Activated CD4-positive, alpha-beta T cell treated with anti-CD3 and anti-CD28 coated beads for 48 hours (primary cell): ENCODE measurements at places on chromosomes 7 and 10.

DNA sequence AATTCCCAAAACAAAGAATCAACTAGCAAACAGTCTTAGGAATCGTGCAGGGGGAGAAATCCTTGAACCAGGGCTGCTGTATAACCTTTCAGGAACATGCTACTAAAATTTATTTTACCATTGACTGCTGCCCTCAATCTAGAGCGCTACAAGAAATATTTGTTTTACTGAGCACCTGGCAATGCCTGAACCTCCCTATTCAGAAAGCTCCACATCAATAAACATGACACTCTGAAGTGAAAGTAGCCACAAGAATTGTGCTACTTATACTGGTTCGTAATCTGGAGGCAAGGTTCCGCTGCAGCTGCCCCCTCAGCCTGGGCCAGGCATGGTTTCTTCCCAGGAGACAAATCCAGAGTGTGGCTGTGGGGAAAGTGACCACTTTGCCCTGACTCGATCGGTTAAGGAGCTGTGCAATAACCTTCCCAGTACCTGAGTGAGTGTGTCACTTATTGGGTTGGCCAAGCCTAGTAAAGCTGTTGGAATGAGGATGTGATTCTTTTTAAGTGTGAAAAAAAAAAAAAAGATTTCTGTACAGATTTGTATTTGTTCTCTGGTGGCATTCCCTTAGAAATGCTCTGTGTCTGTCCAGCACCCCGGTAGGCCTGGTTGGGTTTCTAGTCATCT, 7.7 kb downstream of the VWA2 start:
- DNase-seq: no peak

GRCh38 chr10:22489467-22489866, 144.2 kb downstream of the SPAG6 start:
- DNase-seq: no peak

- no peak for DNase-seq
Measured at GRCh38 chr7:99173787-99174186, 29.9 kb upstream of the SMURF1 start.

GRCh38 chr7:37320140-37320847, 128.4 kb downstream of the ELMO1 start:
- DNase-seq: no peak

GRCh38 chr10:43407148-43407575, 1.8 kb downstream of the HNRNPF start:
- DNase-seq: peak; percentile 71

- no peak for DNase-seq
Measured at GRCh38 chr7:127718340-127718679, 66.3 kb downstream of the SND1 start.

- DNase-seq: peak; percentile 42
Measured at GRCh38 chr10:80204677-80205476, 460 bp downstream of the ANXA11 start.

DNA sequence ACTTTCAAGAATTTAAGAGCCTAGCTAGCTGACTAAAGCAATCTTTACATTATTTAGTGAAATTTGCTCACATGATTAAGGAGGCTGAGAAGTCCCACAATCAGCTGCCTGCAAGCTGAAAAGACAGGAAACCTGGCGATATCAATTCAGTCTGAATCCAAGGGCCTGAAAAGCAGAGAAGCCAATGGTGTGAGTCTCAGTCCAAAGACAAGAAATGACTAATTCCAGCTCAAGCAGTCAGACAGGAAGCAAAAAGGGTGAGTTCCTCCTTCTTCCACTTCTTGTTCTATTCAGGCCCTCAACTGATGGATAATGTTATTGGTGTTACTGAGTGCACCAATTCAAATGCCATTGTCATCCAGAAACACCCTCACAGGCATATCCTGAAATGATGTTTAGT, 1231.6 kb upstream of the CELF2 start:
- no peak for DNase-seq

GRCh38 chr7:79341902-79342301, 111.6 kb downstream of the MAGI2 start:
- DNase-seq: no peak

GRCh38 chr10:23479798-23480473, 41.1 kb downstream of the OTUD1 start:
- no peak for DNase-seq

DNA sequence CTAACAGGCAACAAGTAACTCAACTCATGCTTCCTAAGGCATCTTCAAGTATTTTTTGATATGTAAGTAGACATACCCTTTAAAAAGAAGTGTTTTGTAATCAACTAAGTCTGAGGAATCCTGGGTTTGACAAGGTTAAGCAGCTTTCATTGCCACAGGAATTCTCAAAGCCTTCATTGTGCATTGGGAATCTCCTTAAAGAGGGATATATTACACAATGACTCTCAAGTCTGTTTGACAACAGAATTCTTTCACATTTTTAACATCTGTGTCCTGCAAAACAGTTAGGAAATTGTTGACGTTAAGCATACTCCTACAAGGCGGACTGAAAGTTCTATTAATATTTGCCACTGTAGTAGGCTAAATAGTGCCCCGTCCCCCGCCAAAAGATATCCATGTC, 71.4 kb downstream of the SGMS1 start:
- no peak for DNase-seq

GRCh38 chr10:105952153-105952552, 1212.4 kb downstream of the SORCS1 start:
- no peak for DNase-seq

GRCh38 chr7:110720626-110721025, 370.3 kb upstream of the LRRN3 start:
- no peak for DNase-seq

DNA sequence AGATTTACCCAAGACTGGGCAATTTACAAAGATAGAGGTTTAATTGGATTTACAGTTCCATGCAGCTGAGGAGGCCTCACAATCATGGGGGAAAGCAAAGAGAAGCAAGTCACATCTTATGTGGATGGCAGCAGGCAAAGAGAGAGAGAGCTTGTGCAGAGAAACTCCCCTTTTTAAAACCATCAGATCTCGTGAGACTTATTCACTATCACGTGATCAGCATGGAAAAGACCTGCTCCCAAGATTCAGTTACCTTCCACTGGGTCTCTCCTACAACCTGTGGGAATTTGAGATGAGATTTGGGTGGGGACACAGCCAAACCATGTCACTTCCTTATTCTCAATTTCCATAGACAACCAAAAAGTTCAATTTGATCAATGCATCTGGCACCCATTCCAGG, 24.9 kb upstream of the NOBOX start:
- DNase-seq: no peak

DNA sequence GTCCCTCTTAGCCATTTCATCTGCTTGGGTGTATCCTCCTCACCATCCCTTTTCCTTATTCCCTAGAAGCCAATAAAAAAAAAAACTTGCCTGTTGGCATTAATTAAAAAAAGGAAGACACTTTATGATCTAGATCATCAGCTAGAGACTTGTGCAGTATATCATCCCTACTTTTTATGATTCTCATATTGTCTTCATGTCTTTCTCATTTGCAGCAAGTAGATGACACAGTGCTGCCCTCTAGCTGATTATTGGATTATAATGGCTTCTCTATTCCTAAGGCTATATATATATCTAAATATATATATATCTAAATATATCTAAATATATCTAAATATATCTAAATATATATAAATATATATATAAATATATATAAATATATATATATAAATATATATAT, 272.4 kb upstream of the LRGUK start:
- no peak for DNase-seq

DNA sequence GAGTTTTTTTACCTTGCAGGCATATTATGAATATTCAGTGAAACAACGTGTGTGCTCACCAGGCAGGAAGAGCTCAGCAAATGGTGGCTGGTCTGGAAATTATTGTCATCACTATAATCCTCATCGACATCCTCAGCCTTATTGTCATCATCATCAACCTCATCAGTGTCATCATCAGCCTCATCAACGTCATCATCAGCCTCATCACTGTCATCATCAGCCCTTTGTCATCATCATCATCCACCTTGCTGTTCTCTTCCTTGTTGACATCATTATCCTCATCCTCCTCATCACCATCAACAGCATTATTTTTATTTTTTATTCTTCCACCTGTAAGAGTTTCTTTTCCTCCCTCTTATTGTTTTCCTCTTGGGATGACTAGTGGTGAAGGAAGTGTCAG, 142.3 kb upstream of the GPR26 start:
- no peak for DNase-seq

DNA sequence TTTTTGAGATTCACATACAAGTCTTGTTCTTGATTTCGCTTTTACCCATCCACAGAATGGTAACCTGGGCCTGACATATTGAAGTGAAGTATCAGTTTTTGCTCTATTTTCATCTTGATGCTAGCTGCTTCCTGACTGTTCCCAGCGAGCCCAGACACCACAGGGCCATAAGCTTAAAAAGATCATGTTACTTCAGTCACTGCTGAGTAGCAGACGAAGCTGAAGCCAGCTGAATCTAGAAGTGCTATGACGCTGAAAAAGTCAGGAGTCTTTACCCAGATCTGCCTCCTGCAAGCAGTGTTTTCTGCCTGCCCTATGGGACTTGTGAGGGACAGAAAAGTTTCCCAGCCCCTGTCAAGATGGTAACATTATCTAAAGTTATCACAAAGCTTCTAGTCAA, 2.7 kb upstream of the PRXL2A start:
- no peak for DNase-seq

- DNase-seq: no peak
Measured at GRCh38 chr7:90982228-90982627, 282.0 kb upstream of the FZD1 start.

- DNase-seq: no peak
Measured at GRCh38 chr7:107236862-107237261, 68.1 kb downstream of the HBP1 start.

DNA sequence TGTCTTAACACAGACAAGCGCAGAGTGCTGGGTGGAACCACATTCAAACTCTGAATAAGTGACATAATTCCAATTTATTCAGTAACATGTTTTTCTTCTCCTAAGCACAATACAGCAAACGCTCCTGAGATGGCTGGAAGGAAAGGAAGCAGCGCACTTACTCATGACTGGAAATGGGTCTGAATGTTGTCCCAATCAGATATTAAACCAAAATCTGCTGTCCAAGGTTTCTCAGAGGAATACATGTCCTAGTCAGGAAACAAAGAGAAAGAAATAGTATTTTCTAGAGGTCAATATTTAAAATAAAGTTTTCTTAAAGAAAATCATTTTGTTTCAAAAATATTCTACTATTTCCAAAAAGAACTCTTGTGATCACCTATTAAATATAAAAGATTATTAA, 14.0 kb downstream of the USP6NL start:
- no peak for DNase-seq

GRCh38 chr10:4057725-4058513, 272.9 kb upstream of the KLF6 start:
- DNase-seq: no peak

- DNase-seq: no peak
Measured at GRCh38 chr7:85821926-85822325, 635.1 kb upstream of the SEMA3D start.

- no peak for DNase-seq
Measured at GRCh38 chr7:28389504-28390395, 22.6 kb upstream of the CREB5 start.

GRCh38 chr10:35643151-35644049, 1.3 kb upstream of the FZD8 start:
- no peak for DNase-seq

DNA sequence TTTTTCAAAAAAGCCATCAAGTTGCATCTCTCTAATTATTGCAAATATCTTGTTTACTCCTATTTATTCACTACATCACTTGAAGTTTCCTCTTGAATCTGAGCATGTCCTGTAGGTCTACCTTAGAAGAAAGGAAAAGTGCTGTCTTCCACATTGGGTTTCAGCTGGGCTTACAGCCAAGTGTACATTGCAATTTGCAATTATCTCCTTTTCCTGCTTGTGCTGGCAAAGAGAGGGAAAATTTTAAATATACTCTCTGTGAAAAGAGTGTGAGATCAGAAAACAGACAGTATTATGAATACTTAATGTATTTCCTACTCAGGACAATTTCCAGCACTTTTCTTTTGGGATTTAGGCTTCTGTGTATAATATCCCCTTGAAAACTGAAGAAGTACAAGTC, 839.7 kb downstream of the CNTNAP2 start:
- no peak for DNase-seq

GRCh38 chr10:113739031-113739430, 12.5 kb upstream of the PLEKHS1 start:
- no peak for DNase-seq

DNA sequence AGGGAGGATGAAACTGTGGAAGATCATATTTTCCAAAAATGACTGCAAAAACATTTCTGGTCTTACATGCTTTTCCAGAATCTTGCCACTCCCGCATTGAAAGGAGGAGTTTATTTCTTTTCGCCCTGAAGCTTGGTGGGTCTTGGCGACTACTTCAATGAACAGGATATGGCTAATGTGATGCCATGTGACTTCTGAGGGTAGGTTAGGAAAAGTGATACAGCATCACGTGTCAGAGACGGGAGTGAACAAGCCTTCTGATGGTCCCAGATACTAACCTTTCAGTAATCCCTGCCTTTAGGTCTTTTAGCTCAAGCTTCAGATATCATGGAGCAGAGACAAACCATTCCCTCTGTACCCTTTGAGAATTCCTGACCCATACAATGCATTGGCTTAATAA, 192.2 kb upstream of the HPS1 start:
- DNase-seq: no peak

DNA sequence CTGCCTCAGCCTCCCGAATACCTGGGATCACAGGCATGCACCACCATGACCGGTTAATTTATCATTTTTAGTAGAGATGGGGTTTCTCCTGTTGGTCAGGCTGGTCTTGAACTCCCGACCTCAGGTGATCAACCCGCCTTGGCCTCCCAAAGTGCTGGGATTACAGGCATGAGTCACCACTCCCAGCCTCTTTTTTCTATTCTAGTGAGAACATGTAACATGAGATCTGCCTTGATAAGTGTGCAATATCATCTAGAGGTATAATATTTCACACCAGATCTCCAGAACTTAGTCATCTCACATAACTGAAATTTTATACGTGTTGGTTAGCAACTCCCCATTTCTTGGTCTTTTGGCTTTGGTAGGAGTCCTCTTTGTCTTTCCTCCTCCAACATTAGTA, 656.9 kb downstream of the CNTNAP2 start:
- DNase-seq: no peak

DNA sequence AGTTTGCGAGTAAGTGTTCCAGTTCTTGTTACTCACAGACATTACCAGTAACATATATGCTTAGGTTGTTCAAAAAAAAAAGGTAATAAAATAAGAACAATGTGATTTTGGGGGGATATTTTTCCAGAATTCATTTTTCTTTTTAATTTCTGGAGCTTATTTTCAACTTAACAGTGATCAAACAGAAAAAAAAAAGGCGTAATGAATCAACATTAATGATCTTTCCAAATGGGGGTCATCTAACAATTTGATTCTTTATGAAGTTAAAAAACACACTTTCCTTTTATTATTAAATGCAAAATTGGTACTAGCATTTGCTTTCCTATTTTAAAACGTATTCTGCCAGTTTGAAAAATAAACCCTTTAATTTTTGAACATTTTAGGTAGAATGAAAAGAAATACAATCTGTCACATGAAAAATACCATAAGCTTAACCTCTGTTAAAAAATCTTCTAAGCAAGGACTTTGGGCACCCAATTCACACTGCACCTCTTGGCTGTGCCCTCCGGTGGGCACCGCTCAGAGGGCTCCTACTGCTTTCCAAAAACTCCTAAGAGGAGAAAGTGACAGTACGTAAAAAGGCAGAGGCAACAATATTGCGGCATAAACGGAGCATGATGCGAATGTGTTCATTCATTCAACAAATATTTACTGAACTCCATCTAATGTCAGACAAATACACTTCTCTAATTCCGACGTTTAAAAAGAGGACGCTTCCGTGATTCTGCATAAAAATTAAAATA, 32.6 kb downstream of the CNPY1 start:
- DNase-seq: no peak
